ENCODE measurements at places on chromosomes 5 and 9.

DNA sequence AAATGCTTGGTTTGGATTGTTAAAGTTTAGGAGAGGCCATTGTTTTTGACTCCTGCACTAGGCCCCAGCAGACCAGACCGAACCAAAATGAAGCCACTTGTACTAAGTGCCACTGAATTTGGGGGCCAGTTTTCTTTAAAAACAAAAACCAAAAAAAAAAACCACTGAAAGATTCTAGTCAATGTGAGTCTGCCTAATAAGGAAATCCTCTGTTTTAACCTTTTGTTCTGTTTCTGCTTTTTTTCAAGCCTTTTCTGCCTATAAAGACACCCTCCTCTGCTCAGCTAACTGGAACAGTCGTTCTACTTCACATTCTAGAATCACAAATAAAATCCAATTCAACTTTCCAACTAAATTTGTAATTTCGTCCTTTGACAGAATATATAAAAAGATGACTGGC lies 64.9 kb downstream of the SERINC5 start:
- no peak for DNase-seq

- DNase-seq: no peak
Measured at GRCh38 chr9:130901498-130902203, 5.0 kb upstream of the QRFP start.

DNA sequence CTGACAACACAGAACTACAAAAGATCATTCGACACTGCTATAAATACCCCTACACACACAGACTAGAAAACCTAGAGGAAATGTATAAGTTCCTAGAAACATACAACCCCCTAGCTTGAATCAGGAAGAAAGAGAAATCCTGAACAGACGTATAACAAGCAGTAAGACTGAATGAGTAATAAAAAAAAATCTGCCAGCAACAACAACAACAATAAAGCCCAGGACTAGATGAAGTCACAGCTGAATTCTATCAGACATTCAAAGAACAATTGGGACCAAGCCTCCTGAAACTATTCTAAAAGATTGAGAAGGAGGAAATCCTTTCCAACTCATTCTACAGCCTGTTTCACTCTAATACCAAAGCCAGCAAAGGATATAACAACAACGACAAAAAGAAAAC lies 68.2 kb upstream of the SLIT3 start:
- DNase-seq: no peak

DNA sequence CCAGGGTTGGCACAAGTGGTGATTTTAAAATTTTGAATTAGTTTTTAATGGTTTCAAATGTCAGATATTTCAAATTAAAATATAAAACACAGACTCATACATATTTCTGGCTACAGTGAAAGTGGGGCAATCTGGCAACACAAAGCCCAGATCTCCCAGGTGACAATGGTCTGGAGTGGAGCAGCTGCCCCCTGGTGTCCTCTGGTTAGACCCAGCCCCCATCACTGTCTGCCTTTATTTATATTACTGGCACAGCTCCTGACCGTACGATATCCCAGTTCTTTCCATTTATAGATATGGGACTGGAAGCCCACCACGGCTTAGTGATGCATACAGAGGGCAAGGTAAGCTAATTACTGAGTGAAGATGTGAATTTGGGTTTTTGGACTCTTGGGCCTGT lies 37.3 kb downstream of the MACIR start:
- DNase-seq: no peak

DNA sequence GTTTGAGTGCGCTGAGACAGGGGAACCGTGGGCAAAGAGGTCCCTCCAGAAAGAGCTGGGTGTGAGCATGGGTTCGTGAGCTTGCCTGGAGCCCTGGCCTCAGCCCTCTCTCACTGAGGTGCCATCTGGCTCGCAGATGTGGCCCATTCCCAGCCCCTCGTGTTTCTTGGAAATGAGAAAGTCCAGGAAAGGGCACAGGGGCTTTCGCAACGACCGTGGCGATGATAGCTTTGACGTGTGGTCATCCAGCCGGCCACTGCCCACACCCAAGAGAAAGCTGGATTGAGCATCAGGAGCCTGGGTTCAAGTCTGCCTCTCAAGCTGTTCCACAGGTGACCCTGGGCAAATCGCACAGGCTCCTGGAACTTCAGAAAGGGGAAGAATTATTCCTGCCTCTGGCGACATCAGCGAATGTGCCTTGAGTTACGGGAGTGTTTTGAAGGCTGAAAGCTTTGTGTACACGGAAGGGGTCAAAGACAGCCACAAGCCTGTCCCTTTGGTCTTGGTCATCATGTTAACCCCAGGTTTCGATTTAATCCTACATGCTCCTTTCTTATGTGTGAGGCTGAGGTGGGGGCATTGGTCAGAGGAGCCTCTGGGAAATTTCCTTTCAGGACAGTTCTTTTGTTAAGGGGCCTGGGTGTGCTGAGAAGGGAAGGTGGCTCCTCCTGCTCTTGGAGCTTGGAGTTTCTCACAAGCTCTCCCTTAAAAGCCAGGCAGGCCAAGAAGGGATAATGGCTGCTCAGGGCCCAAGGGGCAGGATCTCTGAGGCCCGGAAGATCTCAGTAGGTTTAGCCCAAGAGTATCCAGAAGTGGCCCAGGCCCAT lies 41.7 kb upstream of the IL17B start:
- no peak for DNase-seq

GRCh38 chr9:80804873-80805272 lies 884.5 kb downstream of the TLE1 start:
- no peak for DNase-seq

DNA sequence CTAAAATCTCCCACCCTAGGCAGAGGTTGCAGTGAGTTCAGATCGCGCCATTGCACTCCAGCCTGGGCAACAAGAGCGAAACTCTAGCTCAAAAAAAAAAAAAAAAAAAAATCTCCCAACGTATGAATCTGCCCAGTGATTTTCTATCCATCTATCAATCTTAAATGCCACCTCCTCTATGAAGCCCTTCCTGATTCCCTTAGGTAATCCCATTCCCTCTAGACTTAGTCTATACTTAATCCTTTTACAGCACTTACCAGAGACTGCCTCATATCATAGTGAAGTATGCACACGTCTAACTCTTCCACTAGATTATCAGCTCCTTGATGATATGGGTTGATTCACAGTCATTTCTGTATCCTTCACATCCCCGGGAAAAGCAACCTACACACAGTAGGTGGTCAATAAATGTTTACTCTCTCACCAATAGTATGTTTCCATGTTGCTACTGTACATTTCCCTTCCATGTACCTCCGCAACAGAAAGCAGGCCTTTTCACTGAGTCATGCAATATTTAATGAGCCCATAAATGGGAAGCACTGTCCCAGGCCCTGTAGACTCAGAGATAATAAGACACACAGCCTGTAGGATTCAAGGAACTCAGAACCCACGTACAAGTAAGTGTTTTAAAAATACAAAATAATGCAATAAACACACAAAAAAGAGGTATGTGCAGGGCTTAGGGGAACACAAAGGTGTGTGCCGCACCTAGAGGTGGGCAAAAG lies 1.2 kb downstream of the DROSHA start:
- DNase-seq: no peak

GRCh38 chr5:176739461-176740051 lies 70.8 kb upstream of the UNC5A start:
- DNase-seq: no peak

DNA sequence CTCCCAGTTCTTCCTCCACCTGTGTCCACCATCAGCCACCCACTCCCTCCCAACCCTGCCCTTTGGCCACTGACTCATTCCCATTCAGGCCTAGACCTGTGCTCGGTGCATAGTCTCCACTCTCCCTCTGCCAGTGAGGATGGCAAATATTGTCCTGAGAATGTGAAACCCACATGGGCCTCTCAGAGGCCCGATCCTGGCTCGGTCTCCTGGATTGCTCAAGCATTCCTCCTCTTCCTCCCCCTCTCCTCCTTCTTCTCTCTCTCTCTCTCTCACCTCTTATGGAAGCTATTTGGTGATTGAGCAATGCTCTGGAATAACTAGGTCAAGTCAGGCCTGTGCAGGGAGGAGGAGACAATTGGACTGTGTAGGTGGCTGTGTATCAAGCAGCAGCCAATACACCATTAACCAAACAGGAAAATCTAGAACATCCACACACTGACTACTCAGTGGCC lies 99.9 kb downstream of the KLF4 start:
- no peak for DNase-seq

- DNase-seq: no peak
Measured at GRCh38 chr9:137649553-137649952, 30.7 kb downstream of the EHMT1 start.

GRCh38 chr5:102722931-102723330 lies 32.2 kb upstream of the PAM start:
- DNase-seq: no peak

GRCh38 chr5:180126716-180127681 lies 55.4 kb upstream of the RNF130 start:
- peak; percentile 42 for DNase-seq

DNA sequence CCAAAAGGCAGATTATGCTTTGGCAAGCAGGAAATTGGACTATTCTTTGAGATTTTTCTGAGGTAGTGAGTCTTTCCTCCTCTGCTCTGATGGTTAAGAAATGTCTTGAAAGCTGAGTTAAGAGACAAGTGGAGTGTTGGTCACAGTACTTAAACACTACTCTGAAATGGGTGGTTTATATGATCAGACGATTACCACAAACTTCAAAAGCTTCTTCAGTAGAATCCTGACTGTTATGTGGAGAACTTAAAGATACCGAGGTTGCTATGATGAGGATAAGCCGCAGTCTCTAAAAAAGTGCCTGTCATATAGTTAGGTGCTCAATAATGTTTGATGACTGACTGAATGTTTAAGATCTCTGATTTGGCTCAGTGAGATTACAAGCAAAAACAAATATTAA lies 24.3 kb downstream of the GCNT4 start:
- DNase-seq: no peak

- peak; percentile 88 for DNase-seq
Measured at GRCh38 chr5:133240425-133241091, 188.7 kb downstream of the HSPA4 start.

DNA sequence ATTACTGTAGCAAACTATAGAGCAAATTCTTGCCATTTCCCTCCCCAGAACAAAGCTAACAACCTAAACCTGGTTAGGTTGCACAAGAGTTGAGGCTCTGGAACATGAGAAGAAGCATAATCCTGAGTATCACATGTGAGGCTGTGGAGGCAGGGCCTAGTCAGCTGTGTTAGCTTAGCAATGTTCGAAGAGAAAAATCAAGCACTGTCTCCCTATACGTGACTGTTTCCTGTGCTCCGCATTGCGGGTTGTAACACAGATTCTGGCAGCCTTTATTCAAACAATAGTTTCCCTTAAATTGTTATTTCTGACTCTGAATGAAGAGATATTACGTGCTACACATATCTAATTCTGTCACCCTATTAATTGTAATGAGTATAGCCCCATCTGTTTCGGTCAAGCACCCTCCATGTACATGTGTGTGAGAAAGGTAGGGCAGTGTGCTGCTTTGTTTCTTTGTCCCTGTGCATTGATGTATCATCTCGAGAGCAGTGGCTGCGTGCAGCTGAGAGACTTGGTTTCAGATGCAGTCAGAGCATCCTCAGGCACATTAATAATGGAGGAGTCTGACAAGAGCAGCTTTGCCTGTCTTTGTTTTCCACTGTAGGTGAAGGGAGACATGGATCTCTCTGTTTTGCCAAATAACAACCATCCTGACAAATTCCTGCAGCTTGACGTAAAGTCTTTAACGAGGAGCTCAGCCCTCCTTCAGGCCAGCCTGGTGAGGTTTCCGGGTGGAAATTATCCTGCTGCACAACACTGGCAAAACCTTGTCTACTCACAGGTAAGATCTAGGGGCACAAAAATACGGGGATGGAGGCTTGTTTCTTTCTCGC lies at the start of gene MINAR2:
MINAR2 (plus strand) TSS at position 523 of the 836 bp plus-strand sequence; CDS start at position 620, 97 bp downstream.
- DNase-seq: peak; percentile 19

- DNase-seq: no peak
Measured at GRCh38 chr5:110815916-110816605, 77.3 kb downstream of the SLC25A46 start.

GRCh38 chr5:139148986-139149385 lies 49.2 kb downstream of the SIL1 start:
- DNase-seq: no peak

GRCh38 chr5:53446908-53447307 lies 33.5 kb upstream of the FST start:
- DNase-seq: no peak

DNA sequence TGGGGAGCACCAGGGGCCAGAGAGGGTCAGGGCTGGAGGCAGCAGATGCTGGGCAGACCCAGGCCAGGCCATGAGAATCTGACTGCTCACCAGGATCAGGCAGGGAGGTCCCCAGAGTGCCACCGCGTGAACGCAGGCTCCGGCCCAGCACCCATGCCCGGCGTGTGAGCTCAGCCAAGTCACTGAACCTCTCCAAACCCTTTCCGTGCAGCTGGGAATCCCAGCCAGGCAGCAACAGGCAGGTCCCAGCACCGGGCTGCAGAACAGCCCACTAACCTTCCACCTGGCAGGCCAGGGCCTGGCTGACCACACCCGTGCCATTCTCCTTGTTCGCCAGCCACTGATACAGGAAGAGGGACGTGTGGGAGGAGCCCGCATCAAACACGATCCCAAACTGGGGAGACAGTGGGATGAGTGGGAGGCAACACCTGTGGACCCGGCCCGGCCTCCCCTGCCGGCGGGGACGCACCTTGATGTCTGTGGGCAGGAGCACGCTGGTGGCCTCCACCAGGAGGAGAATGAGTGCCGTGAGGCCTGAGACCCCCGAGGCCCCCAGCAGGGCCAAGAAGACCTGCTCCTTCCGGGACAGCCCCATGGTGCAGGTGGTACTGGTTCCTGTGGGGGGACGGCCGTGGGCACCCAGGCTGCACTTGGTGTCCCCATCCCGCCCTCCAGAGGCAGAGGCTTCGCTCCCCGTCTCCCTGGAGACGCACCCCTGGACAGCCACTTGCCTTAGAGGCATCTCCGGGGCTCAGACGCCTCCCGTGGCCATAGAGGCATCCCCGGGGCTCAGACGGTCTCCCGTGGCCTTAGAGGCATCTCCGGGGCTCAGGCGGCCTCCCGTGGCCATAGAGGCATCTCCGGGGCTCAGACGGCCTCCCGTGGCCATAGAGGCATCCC lies 3.2 kb downstream of the ENTPD8 start:
- DNase-seq: no peak

GRCh38 chr5:128144491-128144890 lies 60.9 kb downstream of the SLC12A2 start:
- DNase-seq: no peak

GRCh38 chr5:83993803-83994202 lies 273.1 kb upstream of the HAPLN1 start:
- no peak for DNase-seq

- DNase-seq: no peak
Measured at GRCh38 chr5:80820685-80821084, 139.5 kb upstream of the RASGRF2 start.

- DNase-seq: no peak
Measured at GRCh38 chr9:110512817-110513216, 66.7 kb downstream of the SVEP1 start.

Measured in activated CD4-positive, alpha-beta T cell treated with anti-CD3 and anti-CD28 coated beads, Interleukin-10, Interleukin-2, amounts not matched to agents 100 ng/mL and 50 ng/mL, durations not matched to agents 16 hours and 8 hours (primary cell).